ENCODE measurements at places on chromosomes 7 and 10.

- DNase-seq: no peak
Observed at GRCh38 chr10:92184977-92185376, 105.9 kb downstream of the CPEB3 start.

GRCh38 chr7:100380196-100380595 lies 6.9 kb downstream of the PILRA start:
- DNase-seq: no peak

- DNase-seq: no peak
Observed at GRCh38 chr10:32376771-32377170, 29.8 kb upstream of the EPC1 start.

DNA sequence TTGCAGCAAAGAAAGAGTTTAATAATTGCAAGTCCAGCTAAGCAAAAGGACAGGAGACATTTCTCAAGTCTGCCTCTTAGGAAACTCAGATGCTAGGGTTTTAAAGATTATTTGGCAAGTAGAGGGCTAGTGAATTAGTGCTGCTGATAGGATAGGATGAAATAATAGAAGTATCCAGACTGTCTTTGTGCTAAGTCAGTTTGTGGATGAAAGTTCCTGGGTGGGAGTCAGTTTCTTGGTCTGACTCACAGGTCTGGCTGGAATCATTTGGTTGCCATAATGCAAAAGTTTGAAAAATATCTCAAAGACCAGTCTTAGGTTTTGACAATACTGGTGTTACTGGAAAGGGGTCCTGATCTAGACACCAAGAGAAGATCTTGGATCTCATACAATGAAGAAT lies 42.6 kb upstream of the INHBA start:
- no peak for DNase-seq

DNA sequence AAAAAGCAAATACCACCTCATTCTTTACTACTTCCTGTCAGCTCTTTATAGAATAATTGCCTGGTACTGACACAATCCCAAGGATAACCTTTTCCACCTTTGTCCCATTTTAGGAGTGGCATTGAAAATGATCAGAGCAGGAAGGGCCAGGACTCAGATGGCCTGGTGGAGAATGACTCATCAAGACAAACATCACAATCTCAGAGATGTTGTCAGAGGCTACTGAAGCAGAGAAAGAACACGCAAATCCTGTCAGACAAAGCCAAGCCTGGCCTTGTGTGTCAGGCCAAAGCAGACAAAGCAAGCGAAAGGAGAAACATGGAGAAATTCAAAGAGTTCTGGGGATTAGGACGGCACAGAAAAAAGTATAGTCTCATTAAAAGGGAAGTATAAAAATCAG lies 40.9 kb downstream of the NSUN6 start:
- DNase-seq: no peak

- no peak for DNase-seq
Observed at GRCh38 chr7:64884085-64884912, 18.8 kb upstream of the ZNF273 start.

GRCh38 chr7:25832456-25832855 lies 319.5 kb upstream of the NFE2L3 start:
- DNase-seq: no peak

DNA sequence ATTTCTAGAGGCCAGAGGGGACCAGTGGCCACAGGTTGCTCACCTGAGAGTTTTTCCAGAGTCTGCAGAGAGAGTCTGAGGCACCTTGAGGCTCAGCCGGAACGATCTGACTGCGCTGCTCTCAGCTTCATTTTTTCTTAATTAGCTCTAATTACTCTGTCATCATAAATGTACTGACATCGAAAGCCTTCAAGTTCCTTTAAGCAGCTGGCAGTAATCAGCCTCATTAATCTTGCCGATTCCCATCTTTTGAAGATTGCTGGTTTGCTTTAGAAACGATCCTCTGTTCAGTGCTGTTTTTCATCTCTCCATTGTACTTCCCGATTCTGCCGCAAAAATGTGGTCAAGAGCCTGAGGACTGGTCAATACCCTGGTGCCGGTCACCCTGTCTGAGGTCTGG lies 454.7 kb downstream of the TYW1 start:
- no peak for DNase-seq

Data from activated CD4-positive, alpha-beta T cell treated with anti-CD3 and anti-CD28 coated beads, Interleukin-2, Interleukin-4, amounts not matched to agents 100 ng/mL and 50 ng/mL, durations not matched to agents 16 hours and 8 hours (primary cell).